Regular cardiac myocyte (primary cell): ENCODE measurements at places on chromosomes 5 and 9. TPM values are rescaled to one million over a fixed set of nuclear protein-coding genes. Genes with fewer than 3 reads are reported as not detected.

SMIM32 gene
- total RNA-seq: under 0.01 TPM in 1 of 2 replicates, not detected in the other

PHF24 gene
- 0.28 TPM in 1 of 2 replicates, not detected in the other for total RNA-seq

EGR1 gene
- total RNA-seq: 2.3 and 3.3 TPM in 2 replicates

SPATA31A6 gene
- total RNA-seq: not detected in 2 replicates

WDR38 gene
- not detected in 2 replicates for total RNA-seq

RGS14 gene
- total RNA-seq: 3.6 and 9.3 TPM in 2 replicates

LRRC26 gene
- not detected in 2 replicates for total RNA-seq

GFI1B gene
- total RNA-seq: not detected in 2 replicates

CDH12 gene
- not detected in 2 replicates for total RNA-seq

ADAM19 gene
- total RNA-seq: 15.5 and 43.9 TPM in 2 replicates

NSD1 gene
- 39.5 and 41.7 TPM in 2 replicates for total RNA-seq

TYRP1 gene
- total RNA-seq: 1.7 TPM in 1 of 2 replicates, not detected in the other

PCDHA12 gene
- 0.28 TPM in 1 of 2 replicates, not detected in the other for total RNA-seq

EQTN gene
- not detected in 2 replicates for total RNA-seq

F2RL1 gene
- 24.3 and 64.8 TPM in 2 replicates for total RNA-seq

SUSD3 gene
- 0.19 TPM in 1 of 2 replicates, not detected in the other for total RNA-seq
